NCI-H2081 (cell line): ENCODE measurements at places on chromosomes 5 and 9.
A peak's percentile ranks its signal among the peaks of the same experiment; 100 is the strongest.

- no peak for DNase-seq
These were observed 17.2 kb upstream of the C5orf15 start for GRCh38 chr5:133985540-133986180.

- peak; percentile 44 for DNase-seq
These were observed at the start of gene PCDHB9 for GRCh38 chr5:141186897-141187512. TSS of gene PCDHB9 (plus strand) at chr5:141187161. CDS start at chr5:141187319, 158 bp downstream.

DNA sequence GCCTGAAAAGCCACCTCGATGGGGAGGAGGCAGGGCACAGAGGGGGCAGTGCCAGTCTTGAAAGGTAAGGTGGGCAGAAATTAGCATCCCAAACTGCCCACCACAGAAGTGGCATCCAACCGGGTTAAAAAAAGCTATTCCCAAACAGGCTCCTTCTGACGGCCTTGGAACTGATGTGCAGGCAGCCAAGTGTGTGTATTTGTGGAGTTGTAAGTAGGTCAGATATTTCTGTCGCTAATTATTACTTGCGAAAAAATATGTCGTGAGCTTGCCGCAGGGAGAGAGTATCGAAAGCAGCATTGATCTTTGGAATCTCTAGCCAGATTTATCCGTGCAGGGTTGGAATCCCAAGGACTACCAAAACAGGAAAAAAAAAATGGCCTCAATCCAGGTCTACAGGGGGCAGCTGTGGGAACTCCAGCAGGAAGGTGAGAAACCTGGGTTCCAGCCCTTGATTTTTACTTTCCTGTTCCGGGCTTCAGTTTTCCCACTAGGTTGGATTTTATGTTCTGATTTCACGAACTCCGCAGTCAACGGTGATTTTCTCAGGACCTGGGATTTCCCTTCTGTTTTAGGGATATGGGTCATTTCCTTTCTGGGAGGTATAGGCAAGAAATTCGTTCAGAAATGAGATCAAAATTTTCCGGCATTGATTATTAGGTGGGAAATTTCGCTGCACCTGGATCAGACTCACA lies 200.8 kb downstream of the RGS3 start:
- DNase-seq = no peak

GRCh38 chr9:22893196-22893843 lies 446.7 kb downstream of the DMRTA1 start:
- no peak for DNase-seq

- peak; percentile 57 for DNase-seq
These were observed 303.7 kb downstream of the RAB3C start for GRCh38 chr5:58886315-58887207.

DNA sequence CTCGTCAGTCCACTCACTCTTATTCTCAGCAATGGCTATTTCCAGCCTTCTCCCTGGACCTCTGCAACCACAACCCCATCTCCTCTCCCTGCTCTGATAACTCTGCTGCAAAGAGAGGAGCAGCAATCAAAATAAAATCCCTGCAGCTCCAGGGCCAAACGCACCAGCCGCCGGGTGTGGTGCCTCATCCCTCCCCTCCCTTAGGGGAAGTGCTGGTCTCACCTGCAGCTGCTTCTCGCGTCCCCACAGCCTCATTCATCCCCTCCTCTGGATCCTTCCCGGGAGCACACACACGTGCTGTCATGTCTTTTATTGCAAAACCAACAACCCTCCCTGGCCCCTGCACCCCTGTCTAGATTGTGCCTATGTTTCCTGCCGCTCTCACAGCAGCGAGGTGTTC lies 77.8 kb downstream of the TENT4A start:
- peak; percentile 56 for DNase-seq

GRCh38 chr9:16100537-16101091 lies 547.8 kb downstream of the CCDC171 start:
- DNase-seq = no peak

- DNase-seq = no peak
These were observed 92.3 kb downstream of the LMX1B start for GRCh38 chr9:126705767-126706697.

GRCh38 chr5:52709167-52709925 lies 78.4 kb upstream of the ITGA1 start:
- no peak for DNase-seq

GRCh38 chr5:21195145-21195544 lies 1207.1 kb upstream of the CDH18 start:
- no peak for DNase-seq

GRCh38 chr5:131285703-131286399 lies 22.0 kb downstream of the CDC42SE2 start:
- no peak for DNase-seq

DNA sequence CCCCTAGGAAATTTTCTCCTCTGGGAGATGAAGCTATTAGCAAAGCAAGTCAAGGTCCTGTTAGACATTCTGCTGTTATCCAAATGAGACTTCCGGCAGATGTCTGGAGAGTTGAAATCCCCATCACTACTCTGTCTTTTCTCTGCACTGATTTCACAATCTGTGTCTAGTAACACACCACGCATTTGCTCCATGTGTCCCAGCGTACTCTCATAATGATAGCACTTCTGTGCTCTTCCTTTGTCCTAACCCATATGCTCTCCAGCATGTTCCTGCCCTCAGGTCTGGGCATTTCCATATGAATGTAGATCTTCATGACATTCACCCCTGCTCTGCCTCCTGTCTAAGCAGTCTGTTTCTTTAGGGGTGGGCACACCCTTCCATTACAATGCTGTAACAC lies 1949.0 kb upstream of the WWC1 start:
- no peak for DNase-seq

GRCh38 chr9:127418037-127418471 lies 6.1 kb upstream of the ZNF79 start:
- no peak for DNase-seq

DNA sequence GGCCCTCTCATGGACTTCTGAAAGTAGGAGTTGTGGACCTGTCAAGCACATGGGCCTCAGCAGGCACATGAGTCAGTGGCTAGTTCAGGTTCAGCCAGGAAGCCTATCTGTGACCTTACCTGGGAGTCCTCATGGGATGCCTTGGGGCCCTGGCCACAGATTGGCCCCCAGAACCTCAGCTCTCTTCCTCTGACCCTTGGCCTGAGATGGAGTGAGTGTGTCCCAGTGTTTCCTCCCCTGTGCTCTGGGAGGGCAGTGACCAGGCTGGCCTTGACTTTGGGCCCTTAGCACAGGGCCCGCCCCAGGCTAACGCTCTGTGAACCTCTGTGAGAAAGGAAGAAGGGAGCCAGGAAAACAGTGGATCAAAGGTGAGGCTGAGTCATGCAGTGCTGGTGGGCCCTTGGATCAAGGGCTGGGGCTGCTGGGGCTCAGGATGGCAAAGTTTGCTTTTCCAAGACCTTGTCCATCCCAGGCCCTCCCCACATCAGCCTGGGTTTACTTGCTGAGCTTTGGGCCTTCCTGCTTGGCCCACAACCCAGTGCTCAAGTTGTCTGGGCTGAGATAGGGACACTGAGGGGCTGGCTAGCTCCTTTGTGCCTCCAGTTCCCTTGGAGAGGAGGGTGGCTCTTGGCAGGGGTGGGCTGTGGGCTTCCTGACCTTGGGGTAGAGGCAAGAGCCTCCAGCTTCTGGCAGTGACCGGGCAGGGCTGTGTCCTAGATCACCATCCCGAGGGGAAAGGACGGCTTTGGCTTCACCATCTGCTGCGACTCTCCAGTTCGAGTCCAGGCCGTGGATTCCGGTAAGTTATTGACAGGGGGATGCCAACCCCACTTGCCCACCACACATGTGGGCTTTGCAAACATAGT lies 41.4 kb downstream of the RGS3 start:
- DNase-seq = no peak

GRCh38 chr5:52491818-52492217 lies 295.9 kb upstream of the ITGA1 start:
- DNase-seq = peak; percentile 87

GRCh38 chr5:66440202-66440680 lies 156.0 kb upstream of the MAST4 start:
- no peak for DNase-seq

DNA sequence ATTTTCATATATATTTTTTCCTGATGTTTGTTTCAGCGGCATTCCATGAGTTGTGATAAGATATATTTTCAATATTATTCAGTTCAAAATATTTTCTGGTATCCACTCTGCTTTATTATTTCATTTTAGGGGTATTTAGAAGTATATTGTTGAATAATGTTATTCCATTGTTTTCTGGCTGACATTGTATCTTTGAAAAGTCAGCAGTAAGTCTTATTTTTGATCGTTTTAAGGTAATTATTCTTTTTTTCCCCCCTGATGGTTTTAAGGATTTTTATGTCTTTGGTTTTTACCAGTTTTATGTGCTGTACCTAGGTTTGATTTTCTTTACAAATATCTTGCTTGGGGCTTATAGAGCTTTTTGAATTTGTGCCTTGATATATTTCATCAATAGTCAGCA lies 6.6 kb upstream of the GLRA1 start:
- DNase-seq = no peak

- DNase-seq = peak; percentile 63
These were observed 129.0 kb downstream of the SNX18 start for GRCh38 chr5:54646356-54647101.

- no peak for DNase-seq
These were observed 56.3 kb upstream of the ELL2 start for GRCh38 chr5:96017951-96018350.

GRCh38 chr5:169251333-169252084 lies 49.4 kb downstream of the SLIT3 start:
- no peak for DNase-seq

GRCh38 chr9:96719921-96720320 lies 58.0 kb downstream of the ZNF510 start:
- DNase-seq = no peak

DNA sequence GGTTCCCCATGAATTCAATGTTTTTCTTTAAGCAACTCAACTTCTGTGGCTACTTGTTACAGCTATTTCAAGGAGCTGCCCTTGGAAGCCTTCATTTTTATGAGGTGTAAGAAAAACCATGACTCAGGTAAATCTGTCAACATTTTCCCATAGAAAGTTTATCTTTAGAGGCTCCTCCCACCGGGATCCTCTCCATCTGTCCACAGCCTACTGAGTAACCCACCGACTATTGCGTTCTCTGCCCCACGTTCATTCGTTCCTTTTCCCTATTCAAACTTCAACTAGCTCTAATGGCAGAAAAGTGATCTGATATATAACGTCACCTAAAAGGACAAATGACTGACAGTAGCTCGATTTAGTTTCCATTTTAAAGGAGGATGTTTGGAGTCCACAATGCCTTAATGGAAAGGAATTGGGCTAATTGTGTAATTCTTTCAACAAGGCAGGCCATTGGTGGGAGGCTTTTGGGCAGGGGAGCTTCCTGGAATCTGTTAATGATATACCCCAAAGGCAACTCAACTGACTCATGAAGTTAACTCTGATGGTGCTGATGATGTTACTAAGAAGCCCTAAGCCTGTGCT lies 29.3 kb upstream of the NR3C1 start:
- no peak for DNase-seq

DNA sequence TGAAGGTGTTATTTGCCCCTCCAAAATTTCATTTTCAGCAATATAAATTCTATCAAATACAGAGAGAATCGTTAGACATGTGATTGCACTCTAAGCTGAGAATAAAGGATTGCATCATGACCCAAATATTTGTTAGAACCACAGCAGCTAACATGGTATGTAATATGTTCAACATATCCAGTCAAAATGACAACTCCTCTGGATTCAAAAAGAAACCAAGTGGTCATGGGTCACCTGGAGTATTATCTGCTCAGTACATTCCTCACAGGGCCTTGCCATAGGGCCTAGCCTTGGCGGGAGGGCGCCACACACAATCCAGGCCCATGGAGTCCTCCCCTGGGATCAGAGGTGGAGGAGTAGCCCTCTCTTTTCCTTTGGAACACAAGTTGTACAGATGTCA lies 179.2 kb downstream of the HSD17B3 start:
- no peak for DNase-seq

- no peak for DNase-seq
These were observed 607.9 kb upstream of the TLE4 start for GRCh38 chr9:78963911-78964310.

DNA sequence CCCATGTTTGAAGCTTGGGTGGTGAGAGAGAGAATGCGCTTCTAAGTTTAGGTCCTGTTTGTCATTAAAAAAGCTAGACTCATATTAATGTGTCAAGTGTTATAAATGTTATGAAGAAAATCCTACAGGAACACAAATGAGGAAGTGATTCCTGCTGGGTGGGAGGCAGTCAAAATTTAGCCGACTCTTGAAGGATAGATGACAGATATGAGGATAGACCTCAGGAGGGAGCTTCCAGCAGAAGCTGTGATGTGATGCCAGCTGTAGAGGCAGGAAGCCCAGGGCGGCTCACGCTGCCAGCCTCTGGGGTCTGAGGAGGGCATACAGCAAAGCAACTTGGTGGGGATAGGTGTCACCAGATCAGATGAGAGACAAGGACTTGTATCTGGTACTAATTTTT lies 74.7 kb upstream of the ADAMTS16 start:
- DNase-seq = no peak

GRCh38 chr5:172849606-172850453 lies 15.8 kb downstream of the ERGIC1 start:
- DNase-seq = no peak

DNA sequence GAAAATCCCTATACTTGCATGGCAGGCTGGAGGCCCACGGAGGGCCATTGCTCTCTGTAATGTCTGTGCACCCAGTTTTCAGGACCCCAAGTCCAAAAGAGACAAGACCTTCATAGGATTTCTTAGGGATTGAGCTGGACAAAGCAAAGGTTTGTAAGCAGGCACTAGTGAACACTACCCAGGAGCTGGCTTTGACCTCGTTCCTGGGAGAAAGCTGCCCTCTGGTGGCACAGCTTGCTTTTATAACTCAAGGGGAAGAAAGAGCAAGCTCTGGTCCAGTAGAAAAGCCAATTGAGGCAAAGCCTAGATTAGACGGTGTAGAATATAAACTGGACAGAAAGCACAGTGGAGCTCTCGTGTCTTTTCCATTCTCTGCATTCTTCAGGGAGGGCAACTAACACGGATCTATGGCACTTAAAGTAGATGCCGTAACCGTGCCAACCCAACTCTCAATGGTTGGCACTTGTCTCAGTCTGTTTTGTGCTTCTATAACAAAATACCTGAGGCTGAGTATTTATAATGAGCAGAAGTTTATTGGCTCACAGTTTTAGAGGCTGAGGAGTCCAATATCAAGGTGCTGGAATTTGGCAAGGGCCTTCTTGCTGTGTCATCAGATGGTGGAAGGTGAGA lies 7.9 kb downstream of the GABRP start:
- DNase-seq = peak; percentile 43

- DNase-seq = no peak
These were observed 133.8 kb downstream of the TMEM174 start for GRCh38 chr5:73306741-73307275.

DNA sequence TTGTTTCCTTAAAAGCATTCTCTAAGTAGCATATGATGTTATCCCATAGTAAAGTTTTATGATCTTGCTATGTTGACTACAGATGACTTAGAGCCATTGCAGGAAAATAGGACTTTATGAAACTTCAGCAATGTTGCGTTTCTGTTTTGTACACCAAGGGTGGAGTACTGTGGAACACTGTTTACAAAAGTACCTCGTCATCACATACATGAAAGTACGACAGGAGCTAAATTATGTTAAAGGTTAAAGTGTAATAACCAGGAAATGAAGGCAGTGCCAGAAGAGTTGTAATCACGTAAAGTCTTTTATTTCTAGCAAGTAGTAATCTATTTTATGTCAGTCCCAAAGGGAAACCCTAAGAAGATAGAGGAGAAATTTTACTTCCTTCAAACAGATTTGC lies 50.9 kb downstream of the C9orf85 start:
- no peak for DNase-seq
